ENCODE measurements at places on chromosomes 16 and 17. TPM values are rescaled to one million over a fixed set of nuclear protein-coding genes. Genes with fewer than 3 reads are reported as not detected.

Gene TBX21
- total RNA-seq = not detected

Gene MMP25
- 0.04 TPM for total RNA-seq

Gene TPSD1
- not detected for total RNA-seq

Gene PTX4
- total RNA-seq = not detected

Gene PRR14
- 15.0 TPM for total RNA-seq

Gene PRCD
- total RNA-seq = 0.84 TPM

Gene DNAAF8
- 0.55 TPM for total RNA-seq

Gene ALOX12B
- 0.15 TPM for total RNA-seq

Gene TMEM238L
- total RNA-seq = not detected

Gene KRT31
- 0.23 TPM for total RNA-seq
